ENCODE measurements at places on chromosomes 2 and 18. TPM values are rescaled to one million over a fixed set of nuclear protein-coding genes. Genes with fewer than 3 reads are reported as not detected.

The SPDYA gene
- 0.35 TPM for total RNA-seq

The ITPRIPL1 gene
- total RNA-seq: 1.3 TPM

The UGT1A8 gene
- total RNA-seq: 9.0 TPM

The TMEM37 gene
- total RNA-seq: 186 TPM

The PLCL1 gene
- total RNA-seq: not detected

The PLA2R1 gene
- 49.2 TPM for total RNA-seq

The POTEI gene
- 0.53 TPM for total RNA-seq

The EFHD1 gene
- 14.9 TPM for total RNA-seq

GRCh38 chr2:215684448-215685237, 248.8 kb upstream of the FN1 start:
- DNase-seq: no peak

DNA sequence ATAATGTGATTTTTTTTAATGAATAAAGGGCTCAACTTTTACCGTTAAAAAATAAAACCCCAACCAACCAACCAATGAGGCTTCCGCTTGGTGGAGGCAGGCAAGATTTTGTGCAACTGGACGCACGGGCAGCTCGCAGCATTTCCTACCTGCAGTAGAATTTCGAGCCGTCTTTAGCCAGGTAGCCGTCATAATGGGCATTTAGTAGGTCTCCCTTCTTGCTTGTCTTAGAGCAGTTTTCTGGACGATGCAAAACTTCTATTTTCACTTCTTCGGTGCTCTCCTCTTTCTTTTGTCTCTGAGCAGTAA, 316 bp downstream of the FKBP7 start:
- DNase-seq: no peak

DNA sequence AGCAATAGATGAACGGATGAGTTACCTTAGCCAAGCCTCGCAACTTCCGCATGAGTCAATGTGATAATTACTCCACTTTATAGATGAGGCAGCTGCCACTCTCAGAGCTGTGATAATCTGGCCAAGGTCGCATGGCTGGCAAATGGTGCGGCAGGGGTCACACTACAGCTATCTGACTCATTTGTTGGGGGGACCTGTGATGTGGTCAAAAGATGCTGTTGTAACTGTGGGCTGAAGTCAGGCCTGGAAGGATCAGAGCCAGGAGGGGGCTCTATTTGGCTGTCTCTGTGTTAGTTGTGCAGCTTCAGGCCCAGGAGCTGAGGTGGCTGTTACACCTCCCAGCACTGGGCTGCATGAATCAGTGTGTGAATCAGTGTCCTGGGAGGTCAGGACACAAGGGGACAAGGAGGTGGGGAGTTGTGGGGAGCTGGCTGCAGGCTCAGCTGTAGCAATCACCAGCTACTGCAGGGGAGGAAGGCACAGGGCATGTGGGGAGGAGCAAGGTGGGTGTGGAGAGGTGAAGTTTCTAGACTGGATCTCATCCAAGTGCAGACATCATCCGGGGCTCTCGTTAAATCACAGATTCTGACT, 33.1 kb downstream of the NGEF start:
- no peak for DNase-seq

DNA sequence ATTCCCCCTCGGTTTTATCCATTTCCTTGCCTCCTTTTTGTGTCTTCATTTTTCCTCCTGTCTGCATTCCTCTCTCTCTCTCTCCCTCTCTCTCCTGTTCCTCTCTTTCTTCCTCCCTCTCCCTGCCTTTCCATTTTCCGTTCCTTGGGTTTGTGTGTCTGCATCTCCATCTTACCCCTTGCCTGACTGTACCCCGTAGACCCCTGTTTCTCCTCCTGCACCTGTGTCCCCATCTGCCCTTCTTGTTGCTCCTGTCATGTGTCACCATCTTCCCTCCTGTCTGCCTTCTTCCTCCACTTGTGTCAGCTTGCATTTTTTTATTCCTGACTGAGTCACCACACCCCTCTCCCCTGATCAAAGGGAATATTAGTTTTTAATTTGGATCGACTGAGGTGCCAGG, 1.8 kb downstream of the CDK5R2 start:
- DNase-seq: no peak

DNA sequence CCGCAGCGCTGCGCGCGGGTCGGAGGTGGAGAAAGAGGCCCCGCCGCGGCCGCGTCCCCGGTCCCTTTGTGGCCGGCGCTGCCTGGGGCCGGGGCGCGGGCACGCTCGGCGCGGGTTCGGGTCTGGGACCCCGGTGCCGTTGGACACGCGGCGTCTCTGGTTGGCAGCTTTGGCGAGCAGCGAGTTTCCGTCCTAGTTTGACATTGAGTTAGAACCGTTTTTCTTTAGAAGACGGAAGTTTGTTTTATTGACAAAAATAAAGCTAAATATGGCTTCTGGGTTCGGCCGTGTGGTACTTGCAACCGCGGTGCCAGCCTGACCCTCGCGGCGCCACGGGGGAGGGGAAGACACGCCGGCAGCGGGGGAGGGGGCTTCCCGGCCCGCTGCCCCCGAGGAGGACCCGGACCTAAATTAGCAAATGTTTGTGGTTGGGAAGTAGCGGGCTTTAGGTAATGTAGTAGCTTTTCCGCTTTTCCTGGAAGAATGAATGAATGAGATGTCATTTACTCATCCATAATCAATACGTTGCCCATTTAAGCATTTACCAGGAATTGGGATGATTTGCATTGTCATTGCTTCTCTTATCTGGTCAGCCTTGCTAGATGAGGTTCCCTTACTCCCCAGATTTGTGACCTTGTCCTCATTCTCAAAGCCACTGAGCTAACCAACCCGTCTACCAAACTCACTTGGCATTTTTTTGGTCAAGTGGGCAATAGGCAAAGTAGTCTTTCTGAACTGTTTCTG, 530 bp downstream of the GALNT1 start:
- DNase-seq: peak; percentile 64

DNA sequence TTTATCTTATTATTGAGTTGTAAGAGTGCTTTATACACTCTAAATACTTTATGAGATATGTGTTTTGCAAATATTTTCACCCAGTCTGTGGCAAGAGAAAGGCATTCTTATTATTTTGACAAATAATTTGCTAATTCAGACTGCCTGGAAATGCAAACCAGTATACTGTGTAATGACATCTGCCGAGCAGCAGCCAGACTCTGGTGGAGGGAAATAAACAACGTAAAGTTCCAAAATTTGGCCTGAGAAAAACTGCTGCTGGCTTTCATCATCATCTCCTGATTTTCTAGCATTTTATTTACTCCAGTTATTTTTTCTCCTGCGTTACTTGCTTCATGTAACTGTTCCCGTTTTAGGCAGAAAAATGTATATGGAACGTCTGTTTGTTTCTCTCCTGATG, 161.6 kb downstream of the RNF152 start:
- no peak for DNase-seq

DNA sequence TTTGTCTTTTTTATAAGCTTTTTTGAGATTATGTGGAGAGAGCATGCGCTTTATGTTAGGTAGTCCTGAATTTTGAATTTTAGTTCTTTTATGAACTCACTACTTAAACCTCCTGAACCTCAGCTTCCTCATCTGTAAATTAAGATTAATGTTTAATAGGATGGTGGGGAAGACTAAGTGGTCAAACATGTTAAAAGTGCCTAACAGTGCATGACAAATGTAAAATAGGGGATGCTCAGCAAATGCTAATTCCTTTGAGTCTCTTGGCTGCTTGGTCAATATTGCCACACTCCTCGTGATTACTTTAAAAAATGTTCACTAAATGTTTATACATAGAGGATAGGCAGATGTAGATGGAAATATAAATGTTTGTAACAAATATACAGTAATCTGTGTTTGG, 6.8 kb downstream of the BIRC6 start:
- DNase-seq: no peak

DNA sequence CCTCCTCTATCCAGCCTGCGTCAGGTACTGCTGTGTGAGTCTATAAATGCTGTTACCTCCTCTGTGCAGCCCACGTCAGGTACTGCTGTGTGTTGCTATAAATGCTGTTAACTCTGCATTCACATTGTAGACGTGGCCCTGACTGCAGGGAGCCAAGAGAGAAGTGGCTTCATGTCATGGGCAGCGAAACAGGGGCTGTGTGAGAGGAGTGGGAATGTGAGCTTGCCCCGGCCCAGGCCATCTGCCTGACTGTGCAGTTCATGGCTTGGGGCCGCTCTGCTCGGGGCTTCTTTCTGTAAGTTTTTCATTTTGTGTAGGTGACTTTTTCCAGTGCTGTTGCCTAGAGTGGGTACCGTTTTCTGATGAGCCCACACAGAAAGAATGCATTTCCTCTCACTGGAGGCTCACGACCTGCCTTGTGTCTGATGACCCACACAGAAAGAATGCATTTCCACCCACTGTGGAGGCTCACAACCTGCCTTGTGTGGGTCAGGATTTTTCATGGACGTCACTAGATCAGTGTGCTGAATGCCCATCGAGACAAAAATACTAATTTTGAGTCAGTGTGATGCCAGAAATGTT, 104.5 kb downstream of the SNTG2 start:
- DNase-seq: no peak

DNA sequence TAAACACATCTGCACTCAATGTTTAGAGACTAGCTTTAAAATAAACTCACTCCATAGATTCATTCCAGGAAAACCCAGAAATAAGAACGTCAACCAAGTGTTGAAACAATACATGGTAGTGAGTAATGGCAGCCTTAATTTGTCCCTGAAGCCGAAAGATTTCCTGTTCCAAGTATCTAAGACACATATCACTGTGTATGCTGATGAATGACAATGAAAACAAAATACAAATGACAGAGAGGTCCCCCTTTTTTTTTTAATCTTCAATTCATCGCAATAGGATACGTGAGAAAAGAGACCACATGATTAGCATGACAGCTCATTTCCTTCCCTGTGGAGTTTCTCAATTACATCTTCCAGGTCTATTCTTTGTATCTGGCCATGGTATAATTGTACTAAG, 160.5 kb upstream of the STK17B start:
- DNase-seq: no peak

- DNase-seq: no peak
These were observed 98.9 kb upstream of the ITGB6 start for GRCh38 chr2:160298960-160299359.

- DNase-seq: no peak
These were observed 13.8 kb upstream of the KCNF1 start for GRCh38 chr2:10897956-10898355.

GRCh38 chr2:23286031-23286757, 98.8 kb upstream of the KLHL29 start:
- DNase-seq: no peak

DNA sequence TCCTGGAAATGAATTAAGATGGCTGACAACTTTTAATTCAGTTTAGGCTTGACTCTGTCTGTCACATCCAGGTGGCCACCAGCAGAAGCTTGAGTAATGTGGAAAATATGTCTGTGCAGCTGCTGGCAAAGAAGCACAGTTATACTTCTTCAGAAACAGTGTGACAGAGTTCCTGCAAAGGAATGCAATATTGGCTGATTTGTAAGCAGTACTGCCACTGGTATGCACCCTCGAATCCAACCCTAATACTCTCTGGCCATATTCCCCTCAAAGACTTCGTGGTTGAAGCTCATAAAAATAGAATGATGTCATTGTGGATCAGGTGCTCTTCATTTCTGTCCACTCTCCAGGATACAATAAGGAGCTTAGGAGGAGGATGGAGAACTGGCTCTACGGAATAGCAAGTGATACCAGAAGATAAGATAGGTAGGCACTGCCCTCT, 86.2 kb downstream of the METTL8 start:
- no peak for DNase-seq
